Daoy (cell line): ENCODE measurements at places on chromosomes 6 and 20. TPM values are rescaled to one million over a fixed set of nuclear protein-coding genes. Genes with fewer than 3 reads are reported as not detected.
A peak's percentile ranks its signal among the peaks of the same experiment; 100 is the strongest.

- DNase-seq, result no peak
Measured at GRCh38 chr6:31784098-31784925, 7.2 kb upstream of the VWA7 start.

GRCh38 chr6:125099211-125100073, 54.1 kb upstream of the TPD52L1 start:
- DNase-seq, result peak; percentile 68

GRCh38 chr20:62444286-62444685, 16.9 kb upstream of the RBBP8NL start:
- no peak for DNase-seq

DNA sequence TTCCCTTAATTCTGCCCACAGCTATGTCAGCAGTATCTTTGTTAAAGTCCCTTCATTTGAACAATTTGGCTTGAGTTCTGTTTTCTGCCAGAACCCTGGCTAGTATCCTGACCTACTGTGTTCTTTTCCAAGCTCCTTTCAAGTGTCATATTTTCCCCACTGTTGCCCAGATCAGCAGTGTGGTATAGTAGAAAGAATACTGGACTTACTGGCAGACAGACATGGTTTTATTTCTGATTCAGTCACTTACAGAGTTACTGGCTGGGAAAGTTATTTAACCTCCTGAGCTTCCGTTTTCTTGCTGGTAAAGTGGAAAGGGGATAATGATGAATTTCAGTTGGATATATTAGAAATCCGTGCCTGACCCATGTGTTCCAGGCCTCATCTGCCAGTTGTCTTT, 39.8 kb upstream of the RAB23 start:
- DNase-seq, result no peak

GRCh38 chr6:55405474-55406235, 78.4 kb downstream of the GFRAL start:
- DNase-seq, result no peak

DNA sequence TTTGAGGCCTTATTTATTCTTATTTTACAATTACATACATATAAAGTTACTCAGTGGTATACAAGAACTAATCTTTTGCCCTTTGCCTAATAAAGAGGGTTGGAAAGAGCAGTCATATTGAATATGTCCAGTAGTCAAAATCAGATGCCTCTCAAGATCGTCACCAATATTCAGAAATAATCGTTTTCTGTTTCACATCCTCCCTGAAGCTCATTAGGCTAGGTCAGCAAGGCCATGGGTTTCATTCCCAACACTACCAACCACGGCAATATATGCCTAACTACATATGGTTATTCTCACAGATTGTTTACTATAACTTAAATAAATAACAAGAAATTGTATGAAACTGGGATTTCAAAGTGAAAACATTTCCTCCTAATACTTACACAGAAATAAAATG, 167.2 kb upstream of the MANEA start:
- no peak for DNase-seq

- no peak for DNase-seq
Measured at GRCh38 chr6:6392214-6393068, 72.0 kb upstream of the F13A1 start.

DNA sequence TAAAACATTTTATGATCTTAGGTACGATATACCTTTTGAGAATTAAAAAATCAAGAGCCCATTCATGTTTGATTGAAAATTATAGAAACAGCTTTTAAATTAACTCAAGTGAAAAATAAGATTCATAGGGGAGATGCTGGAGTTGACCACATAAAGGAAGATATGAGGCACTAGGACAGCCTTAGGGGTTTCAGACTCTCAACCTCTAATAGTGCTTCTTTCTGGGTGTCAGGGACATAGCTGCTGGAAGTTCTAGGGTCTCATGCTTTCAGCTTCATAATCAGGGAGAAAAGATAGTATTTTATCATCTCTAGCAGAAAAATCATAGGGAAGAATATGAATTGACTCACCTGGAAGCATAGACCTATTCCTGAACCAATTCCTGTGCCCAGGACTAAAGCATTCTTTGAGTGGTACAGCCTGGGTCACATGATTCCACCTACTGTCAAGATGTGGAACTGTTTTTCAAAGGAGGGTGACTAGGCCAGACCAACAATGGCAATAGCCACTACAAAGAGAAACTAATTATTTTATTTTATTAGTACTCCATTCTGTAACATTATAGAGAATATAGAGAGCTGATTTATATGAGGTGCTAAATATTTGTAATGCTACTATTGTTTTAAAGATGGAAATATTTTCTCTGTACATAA, 27.8 kb upstream of the CENPW start:
- peak; percentile 33 for DNase-seq

DNA sequence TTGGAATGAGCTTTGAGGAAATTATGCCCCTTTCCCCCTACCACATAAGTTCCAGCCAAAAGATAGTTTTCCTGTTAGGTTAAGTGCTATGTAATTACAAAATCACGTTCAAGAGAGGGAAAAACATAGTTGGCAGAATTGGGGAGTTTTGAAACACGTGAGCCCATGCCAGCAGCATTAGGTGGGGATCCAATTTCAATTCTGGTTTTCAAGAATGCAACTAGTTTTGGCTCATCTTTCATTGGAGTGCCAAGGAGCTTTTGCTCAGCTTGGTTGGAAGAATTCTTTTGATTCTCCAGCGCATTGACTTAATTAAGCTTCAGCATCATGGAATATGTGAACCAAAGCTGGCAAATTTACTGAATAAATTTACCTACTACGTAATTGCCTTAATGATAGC, 95.9 kb downstream of the SAMD5 start:
- DNase-seq, result no peak

Gene TRDN
- total RNA-seq, result 0.06 TPM in 1 of 2 replicates, not detected in the other

Gene PAX1
- under 0.01 and 0.12 TPM in 2 replicates for total RNA-seq

Gene RBBP9
- total RNA-seq, result 18.4 and 24.7 TPM in 2 replicates

Gene ACTL10
- total RNA-seq, result 0.06 and 0.18 TPM in 2 replicates
